ENCODE measurements at places on chromosomes 5 and 9.

- DNase-seq: no peak
Measured at GRCh38 chr5:17808566-17808965, 174.3 kb downstream of the TAF11L14 start.

- no peak for DNase-seq
Measured at GRCh38 chr5:9194509-9194908, 351.4 kb downstream of the SEMA5A start.

DNA sequence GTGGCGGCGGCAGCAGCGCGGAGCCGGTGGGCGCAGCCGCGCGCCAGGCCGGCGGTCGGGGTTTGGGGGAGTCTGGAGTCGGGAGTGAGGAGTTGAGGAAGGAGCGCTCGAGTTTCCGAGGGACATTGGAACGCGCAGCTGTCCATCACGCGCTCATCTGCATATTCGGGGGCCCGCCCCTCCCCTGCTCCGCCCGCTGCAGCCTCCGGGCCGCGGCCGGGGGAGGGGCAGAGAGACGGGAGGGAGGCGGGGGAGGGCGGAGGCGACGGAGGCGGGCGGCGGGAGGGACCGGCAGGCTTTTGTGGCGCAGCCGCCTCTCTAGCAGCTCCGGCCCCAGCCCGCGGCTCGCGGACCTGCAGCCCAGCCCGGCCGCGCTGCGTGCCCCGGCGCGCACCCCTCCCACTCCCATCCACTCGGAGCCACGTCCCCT is at the start of gene IRX2:
TSS of gene IRX2 (minus strand) at position 86 of the 430 bp plus-strand sequence. CDS start 264 bp downstream, outside the sequence.
- DNase-seq: no peak

DNA sequence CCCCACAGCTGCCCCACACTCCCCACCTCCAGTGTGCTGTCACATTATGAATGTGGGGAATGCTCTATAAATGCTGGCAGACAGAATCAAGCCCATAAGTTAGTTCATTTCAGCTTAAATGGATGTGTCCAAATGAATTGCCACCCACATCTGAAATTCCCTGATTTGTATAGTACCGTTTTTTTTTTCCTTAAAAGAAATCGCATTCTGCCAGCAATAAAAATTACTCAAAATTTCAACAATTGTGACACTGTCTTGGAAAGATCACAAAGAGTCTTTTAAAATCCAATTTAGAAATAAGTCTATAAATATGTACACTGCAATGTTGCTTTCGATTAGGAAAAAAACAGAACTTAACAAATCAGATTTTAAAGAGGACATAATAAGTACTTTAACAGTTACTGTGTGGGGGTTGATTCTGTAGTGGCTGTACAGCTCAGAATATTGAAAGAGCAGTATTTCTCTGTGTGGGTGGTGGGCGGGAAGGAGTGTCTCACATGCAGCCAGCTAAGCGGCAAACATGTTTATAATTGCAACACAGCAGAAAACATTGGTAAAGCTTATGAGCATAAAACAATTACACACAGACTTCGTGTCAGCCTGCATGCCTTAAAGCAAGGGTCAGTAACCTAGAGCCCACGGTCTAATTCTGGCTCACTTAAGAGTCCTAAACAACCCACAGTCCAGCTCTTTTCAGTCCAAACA is 24.9 kb upstream of the CSNK1G3 start:
- DNase-seq: no peak

GRCh38 chr9:107284636-107285035 is 1.6 kb downstream of the RAD23B start:
- no peak for DNase-seq

DNA sequence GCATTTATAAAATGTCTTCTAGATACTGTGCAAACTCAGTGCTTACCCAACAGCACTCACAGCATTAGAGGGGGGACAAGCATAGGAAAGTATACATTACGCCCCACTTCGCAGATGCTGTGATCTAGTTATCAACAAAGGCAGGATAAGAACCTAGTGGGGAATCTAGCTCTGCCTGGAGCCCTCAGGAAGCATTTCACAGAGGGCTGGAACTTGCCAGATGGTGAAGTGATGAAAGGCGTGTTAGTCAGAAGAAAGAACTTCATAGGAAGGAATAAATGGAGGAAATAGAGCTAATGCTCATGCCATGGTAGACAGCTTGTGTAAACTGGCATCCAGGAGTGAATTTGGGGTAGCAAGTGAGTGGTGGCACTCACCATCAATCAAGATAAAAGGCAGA is 25.8 kb downstream of the DIRAS2 start:
- no peak for DNase-seq

DNA sequence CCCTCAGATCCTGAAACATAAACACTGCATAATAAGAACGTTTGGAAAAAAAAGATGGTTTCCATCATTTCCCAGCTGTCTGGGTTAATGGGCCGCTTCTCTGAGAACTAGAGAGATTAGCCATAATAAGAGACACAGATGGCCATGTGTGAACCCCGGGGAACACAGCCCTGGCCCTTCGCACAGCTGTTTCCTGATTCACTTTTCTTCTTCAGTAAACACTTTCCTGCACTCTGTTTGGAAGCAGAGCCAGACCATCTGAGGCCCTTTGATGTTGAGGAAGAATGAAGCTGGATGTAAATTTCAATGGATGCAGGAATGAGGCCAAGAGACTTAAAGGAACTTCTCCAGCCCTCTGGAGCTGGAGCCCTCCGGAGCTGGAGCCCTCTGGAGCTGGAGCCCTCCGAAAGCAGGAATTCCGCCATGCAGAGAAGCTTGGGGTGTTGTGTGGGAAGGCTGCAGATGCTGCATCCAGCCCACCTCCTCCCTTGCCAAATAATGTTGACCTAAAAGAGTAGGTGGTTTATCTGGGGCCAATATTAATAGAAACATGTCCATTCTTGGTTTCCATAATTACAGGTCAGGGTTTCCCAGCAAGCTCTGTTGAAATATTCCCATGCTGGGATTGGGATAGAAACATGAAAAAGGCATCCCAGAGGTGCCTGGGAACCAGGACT is 218.9 kb downstream of the NXNL2 start:
- no peak for DNase-seq

GRCh38 chr9:76018235-76018634 is 127.8 kb downstream of the PCSK5 start:
- no peak for DNase-seq

GRCh38 chr5:528629-529511 is 4.6 kb upstream of the SLC9A3 start:
- no peak for DNase-seq

- no peak for DNase-seq
Measured at GRCh38 chr5:141952020-141952419, 6.0 kb downstream of the PCDH12 start.

DNA sequence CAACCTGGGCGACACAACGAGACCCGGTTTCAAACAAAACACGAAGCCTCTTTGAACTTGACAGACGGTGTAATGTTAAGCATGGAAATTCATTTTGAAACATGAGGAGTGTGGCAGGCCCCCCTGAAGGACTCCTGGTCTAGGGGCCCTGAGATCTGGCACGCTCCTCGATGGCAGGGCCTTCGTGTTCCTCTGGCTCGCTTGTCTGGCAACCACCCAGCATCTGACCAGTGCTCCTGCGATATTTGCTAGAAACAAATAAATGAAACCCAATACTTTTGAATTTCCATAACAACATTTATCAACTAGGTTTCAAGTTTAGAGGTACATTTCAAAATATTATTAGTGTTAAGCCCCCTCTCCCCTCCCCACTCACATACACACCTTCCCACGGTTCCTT is 193.0 kb downstream of the ERCC6L2 start:
- no peak for DNase-seq

- DNase-seq: peak; percentile 49
Measured at GRCh38 chr5:132283423-132284043, 10.7 kb upstream of the SLC22A4 start.

GRCh38 chr5:172533058-172533398 is 78.7 kb upstream of the SH3PXD2B start:
- no peak for DNase-seq

- no peak for DNase-seq
Measured at GRCh38 chr9:71783120-71783523, 14.8 kb upstream of the CEMIP2 start.

DNA sequence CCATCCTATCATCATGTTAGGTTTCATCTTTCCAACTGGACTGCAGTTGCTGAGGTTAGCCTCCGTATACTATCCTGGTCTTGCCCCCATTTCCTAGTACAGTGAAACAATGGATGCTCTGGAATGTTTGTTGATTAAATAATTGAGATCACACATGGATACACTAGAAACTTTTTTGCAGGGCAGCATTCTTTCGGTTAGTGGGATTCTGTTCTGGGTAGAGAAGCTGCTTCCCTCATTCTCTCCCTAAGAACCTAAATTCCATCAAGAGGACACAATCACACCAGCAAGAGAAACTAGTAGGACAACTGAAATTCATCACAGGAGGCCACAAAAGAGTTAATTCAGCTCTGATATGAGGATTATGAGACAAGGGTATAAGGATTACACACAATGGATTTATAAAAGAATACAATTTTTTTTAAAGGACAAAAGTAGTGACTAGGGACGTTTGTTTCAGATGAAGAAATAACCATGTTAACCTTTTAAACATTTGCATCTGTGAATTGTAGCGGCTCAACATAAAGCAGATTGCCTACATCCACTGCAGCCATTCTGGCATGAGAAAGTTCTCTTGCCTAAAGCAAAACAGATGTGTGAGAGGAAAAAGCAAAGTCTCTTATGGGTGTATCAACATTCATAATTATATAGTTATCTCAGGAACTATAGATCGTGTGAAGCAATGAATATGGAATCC is 162.7 kb upstream of the LHFPL2 start:
- no peak for DNase-seq

DNA sequence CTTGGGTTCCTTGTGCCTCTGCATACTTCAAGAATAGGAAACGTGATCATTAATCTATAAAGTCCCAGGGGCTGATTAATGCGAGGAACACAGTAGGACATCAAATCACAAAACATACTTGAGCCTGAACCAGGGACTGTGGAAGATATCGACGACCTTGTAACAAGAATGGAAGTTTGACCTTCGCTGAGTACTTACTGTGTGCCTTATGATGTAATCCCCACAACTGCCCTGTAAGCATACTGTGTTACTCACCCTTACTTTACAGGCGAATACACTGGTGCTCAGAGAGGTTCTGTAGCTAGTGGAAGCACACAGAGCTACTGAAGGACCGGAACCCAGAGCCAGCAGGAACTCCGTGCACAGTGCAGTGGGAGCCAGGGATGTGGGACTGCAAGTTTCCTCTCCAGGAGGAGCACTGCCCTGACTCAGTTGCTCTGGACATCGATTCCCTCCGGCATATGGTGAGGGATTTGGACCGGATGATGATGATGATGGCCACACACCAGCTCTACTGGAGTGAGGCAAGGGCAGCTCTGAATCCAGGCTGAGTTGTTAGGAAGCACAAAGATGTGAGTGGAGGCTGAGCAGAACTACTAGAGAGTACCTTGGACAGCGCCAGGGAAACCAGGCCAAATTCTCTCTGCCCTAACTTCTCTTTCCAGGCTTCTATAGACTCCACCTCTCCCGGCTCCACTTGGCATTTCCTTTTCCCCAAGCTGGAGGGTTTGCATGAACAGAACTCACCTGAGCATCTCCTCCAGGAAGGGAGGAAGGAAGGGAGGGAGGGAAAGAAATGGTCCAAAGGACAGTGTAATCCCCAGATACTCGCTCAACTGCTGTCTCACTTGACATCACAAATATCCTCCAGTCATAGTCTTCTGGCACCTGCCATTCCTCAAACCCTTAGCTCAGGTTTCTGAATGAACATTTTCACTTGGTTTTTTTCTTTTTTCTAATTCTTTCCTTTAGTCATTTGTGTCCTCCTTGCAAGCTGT is 1.5 kb upstream of the GABBR2 start:
- peak; percentile 46 for DNase-seq

- no peak for DNase-seq
Measured at GRCh38 chr5:179417016-179417415, 71.8 kb upstream of the ADAMTS2 start.

- DNase-seq: no peak
Measured at GRCh38 chr5:146249801-146250200, 46.4 kb downstream of the RBM27 start.

DNA sequence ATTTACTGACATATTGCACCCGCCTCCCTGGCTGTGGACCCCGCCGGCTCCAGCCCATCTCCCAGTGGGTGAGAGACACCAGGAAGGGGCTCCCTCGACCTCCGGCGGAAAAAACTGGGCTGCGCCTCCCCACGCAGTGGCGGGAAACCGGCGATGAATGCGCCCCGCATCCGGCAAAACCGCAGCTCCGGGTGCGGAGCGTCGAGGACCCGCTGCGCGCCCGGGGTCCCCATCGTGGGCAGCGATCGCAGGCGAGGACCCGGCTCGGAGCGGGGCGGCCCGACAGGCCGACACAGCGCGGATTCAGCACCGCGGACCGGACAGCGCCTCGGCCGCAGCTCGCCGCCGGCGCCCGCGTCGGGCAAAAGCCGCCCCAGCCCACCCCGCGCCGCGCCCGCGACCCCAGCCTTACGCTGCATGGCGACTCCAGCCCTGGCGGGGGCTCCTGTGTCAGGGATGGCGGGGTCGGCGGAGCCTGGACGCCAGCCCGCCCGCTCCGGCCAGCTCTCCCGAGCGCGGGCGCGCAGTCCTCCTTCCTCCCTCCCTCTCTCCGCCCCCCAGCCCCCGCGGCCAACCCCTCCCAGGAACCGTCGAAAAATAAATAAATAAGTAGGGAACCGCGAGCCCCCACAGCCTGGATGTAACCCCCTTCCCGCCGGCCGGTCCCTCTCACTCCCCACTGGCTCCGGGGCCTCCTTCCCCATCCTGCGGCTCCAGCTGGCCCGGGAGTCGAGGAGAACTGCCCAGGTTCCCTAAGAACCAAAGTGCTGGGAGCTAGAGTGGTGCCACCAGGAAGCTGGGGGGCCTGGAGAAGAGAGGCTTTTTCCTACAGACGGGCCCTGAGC is 3.1 kb downstream of the LHX3 start:
- DNase-seq: peak; percentile 69

DNA sequence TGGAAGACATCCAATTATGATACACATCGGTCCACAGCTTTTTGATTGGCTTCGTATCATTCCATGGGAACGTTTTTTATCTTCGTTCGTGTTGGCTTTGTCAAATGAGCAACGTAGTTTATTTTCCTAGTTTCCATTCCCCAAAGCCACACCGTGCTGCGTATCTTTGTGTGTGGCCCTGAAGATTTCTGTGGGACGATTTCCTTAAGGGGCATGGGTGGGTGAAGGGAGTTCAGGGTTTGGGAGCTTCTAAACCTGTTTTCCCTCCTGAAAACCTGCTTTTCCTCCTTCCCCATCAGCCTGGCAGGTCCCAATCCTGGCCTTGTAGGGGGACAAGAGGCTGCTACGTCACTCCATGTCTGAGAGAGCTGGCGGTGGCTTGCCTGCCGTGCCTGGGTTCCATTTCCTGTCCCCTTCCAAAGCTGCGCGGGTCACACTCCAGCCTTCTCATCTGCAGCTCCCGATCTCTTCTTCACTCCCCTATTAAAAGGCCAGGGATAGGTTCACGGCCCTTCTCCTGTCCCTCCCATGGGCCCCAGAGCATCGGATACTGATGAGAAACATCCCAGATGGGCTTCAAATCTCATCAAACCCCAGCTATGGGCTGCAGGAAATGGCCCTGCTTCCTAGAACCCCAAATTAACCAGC is 23.5 kb upstream of the ASS1 start:
- DNase-seq: no peak
